ENCODE measurements at places on chromosomes 11 and 22.

DNA sequence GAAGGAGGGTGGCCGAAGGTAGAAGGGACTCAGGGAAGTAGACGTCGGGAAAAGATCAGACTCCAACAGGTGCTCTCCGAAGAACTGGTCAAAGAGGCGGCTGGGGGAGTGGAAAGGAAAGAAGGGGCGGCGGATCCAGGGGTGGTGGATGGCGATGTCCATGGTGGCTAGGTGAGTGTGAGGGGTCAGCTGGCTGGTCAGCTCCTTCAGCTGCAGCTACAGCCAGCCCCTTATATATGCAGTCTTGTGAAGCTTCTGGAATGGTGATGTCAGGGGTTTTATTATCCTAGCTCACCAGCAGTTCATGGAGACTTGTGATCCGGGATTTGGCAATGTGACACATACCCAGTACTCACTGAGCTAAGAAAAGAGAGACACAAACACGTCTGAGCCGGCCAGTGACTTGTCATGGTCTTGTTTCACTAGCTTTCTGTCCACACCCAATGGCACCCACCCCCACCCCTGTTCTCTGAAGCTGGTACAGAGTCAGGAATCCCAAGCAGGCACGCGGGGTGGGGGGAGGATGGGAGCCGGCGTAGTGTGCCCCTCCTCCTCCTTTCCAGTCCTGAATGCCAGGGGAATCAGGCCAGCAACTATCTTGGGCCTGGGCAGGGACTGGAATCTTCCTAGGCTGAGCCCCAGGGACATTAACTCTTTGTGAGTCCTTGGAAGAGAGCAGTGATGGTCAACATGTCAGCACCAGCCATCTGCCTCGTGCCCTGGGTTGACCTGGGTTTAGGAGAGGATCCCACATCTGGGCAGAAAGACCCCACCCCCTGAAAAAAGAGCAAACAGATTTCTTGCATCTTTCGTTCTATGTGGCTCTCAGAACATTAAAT is at the start of gene CRYAB:
CRYAB (minus strand) TSS at position 208 of the 839 bp plus-strand sequence; CDS start at position 162, 46 bp downstream.
- peak; percentile 92 for DNase-seq

GRCh38 chr11:40118780-40119179 is 1340.7 kb downstream of the LRRC4C start:
- DNase-seq, result no peak

DNA sequence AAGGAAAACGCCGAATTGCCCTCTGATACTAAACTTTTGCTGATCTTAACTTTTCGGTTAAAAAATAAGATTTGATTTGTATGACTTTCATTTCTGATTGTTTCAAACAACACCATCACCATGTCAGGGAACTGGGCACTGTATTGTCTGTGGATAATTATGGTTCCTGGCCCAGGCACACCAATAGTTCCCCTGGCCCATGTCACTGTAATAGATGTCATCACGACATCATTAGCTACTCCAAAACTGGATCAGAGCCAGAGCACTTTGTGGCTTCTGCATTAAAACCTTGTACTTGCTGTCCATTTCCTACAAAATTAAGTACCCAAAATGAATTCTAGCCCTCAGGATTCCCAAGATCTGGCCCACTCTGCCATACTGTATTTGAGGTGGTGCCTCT is 119.5 kb upstream of the NARS2 start:
- no peak for DNase-seq

DNA sequence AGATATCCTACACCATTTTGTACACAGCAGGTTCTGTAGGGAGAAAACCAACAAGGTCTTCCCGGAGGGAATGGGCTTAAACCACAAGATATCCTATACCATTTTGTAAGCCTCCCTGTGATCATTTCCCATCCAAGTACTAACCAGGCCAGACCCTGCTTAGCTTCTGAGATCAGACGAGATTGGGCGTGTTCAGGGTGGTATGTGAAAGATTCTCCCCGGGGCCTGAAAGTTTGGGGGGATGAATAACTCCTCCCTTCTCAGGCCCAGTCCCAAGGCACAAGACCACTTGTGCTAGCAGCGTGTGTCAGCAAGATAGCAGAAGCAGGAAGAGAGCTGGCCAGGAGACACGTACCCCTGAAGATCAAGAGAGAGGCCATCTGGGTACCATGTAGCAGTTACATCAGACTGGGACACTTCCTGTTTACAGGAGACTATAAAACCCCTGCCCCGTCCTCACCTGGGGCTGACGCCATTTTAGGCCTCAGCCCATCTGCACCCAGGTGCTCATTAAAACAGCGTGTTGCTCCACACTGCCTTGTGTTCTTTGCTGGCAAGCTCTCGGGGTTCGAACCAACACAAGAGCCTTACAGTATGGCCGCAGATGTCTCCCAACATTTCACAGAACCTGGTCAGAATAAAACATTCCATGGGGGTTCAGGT is 17.3 kb downstream of the MIF start:
- no peak for DNase-seq

GRCh38 chr11:120667281-120667680 is 155.7 kb downstream of the GRIK4 start:
- peak; percentile 18 for DNase-seq

- DNase-seq, result no peak
Observed at GRCh38 chr11:127639916-127640315, 639.3 kb upstream of the KIRREL3 start.

GRCh38 chr11:19444231-19444630 is 203.5 kb upstream of the E2F8 start:
- DNase-seq, result peak; percentile 49

DNA sequence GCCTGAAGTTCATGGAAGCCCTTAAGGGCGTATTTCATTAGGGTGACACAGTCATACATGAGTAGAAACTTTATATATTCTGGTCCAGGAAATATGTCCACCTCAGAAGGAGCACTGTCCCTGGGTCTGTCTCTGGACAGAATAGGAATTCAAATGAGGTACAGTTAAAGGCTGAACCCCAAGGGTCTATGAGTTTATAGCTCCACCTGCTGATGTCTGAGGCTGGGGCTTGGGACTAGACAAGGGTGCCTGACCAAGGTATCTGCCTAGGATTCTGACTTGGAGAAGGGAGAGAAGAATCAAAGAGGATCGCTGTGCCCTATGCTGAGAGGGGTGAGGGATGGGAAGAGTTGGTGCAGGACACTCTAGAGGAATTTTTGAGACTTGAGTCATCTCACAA is 14.9 kb downstream of the HEPHL1 start:
- no peak for DNase-seq

DNA sequence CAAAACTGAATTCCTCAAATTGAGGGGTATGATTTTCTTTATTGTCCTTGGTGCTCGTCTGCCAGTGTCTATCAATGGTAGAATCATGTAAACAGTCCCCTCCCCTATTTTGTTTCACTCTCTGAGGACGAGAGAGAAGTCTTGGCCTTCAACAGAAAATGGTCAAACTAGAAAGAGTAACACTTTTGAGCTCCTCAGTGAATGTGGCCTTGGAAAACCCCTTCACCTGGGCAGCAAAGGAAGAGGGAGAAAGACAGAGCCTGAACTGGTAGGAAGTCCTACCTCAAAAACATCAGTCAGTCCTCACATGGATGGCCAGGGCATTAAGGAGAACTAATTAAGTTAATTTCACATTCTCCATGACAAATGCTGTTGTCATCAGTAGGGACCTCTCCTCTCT is 86.1 kb upstream of the TOP3B start:
- DNase-seq, result no peak

DNA sequence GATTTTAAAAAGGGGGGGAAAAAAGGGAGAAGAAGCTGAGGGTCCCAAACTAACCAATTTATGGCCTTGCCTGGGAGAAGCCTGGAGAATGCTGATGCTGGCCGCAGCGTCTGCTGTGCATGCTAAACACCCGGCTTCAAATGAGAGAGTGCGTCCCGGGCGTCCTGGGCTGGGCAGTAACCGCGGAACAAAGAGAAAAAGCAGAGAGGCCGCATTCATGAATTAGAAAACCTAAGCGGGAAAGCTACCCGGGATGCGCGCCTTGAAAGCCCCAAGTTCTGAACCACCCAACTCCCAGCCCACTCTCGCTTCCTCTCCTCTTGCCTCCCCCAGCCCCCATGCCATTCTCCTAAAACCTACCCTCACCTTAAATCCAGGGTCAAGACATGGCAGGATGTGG is 6.5 kb downstream of the MN1 start:
- no peak for DNase-seq

- no peak for DNase-seq
Observed at GRCh38 chr11:70007796-70008195, 70.3 kb upstream of the ANO1 start.

DNA sequence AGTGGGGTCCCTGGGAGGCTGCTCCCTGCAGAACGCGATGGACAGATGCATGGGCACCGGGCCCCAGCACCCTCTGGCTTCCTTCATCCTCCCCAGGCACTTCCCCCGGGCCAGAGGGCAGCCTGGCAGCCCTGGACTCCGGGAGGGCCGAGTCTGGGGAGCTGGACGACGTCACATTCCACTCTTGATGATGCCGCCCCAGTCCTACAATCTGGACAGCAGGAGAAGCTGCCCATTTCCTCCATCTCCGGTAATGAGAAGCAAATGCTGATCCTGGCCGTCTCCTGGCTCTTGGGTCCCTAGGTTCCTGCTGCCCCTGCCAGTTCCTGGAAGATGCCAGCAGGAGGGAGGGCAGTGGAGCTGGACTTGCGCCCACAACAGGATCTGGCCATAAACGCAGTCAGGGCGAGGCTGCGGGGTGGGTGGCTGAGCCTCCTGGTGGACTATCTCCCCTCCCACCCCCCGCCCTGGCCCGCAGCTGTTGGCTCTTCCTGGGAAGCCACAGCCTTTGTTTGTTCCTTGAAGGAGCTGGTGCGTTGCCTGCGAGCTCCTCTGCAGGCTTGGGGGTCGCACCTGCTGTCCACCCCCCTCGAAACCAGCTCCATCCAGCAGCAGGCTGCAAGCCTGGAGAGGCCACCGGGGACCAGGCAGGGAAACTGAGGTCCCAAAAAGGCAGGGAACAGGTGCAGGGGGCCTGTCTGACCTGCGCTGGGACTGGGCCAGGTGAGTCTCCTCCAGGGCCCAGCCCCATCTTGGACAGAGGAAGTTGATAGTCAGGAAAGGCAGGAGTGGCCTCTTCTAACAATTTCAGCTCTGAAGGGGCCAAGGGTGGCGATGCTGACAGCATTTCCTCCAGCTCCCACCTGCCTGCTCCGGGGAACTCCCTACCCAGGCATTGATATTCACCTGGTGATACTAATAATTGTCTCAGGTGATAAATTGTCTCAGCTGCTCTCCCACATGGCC is 17.9 kb upstream of the MUC6 start:
- peak; percentile 77 for DNase-seq

DNA sequence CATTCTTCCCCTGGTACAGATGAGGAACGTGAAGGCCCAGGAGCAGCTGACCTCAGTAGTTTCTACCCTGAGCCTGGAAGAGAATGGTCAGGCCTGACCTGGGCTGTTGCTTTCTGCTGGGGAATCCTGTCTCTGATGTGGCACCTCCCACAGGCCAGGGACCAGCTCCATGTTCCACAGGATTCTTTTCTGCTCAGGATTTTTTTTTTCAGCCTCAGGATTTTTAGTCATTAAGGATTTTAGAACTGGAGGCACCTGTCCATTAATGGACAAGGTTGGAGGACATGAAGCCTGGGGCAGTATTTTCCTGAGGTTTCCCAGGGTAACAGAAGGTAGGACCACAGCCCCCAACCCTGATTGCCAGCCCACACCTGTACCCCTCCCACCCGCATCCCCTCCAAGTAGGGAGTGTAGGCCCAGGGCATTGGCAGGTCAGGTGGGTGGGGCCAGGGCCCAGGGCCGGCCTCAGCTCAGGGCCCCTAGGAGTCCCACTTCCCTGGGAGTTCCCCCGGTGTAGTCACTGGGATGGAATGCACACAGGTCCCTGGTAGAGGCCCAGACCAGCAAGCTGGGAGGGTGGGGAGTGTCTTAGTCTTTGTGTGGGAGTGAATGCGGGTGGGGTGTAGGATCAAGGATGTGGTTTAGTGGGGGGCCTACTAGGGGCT is 16.1 kb downstream of the BIK start:
- peak; percentile 91 for DNase-seq

DNA sequence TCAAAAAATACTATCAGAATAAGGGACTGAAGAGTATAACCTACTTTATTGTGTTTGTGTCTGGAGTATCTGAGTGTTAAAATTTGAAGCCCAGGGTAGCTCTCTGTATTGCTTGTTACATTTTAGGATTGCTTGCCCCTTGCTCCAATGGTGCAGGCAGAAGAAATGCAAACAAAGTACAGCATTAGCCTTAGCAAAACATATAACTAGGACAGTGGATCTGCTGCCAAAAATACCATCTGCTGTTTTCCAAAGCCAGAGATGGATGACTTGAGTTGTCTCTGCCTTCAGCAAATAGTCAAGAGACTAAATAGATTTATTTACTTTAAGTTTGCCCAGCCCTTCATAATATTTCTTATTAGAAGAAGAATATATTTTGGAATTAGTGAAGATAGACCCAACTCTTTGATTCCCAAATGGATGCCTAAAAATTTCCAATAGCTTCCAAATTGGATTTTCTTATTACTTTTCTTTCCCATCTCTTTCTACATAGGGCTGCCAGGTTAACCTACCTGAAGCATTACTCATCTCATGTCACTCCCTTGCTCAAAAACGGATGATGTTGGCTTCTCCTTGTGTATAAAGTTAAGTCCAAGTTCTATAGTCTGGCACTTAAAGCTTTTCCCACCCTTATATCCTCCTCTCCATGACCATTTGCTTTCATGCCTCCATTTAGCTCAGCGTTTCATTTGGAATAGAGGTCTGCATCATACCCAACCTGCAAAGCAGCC is 66.3 kb downstream of the LDLRAD3 start:
- DNase-seq, result peak; percentile 29

- DNase-seq, result no peak
Observed at GRCh38 chr11:107217444-107217843, 199.2 kb upstream of the GUCY1A2 start.

- DNase-seq, result no peak
Observed at GRCh38 chr22:50233223-50233622, 11.6 kb downstream of the TUBGCP6 start.

All from AG08395 (cell line).